ENCODE measurements at places on chromosomes 5 and 9. TPM values are rescaled to one million over a fixed set of nuclear protein-coding genes. Genes with fewer than 3 reads are reported as not detected.

Gene DMRTA1
- total RNA-seq, result 0.50 TPM

Gene PCDHB15
- total RNA-seq, result 0.33 TPM

Gene SLC6A19
- total RNA-seq, result not detected

Gene PTGES2
- 93.1 TPM for total RNA-seq

Gene AJM1
- total RNA-seq, result 2.9 TPM

Gene F2RL1
- total RNA-seq, result 93.5 TPM

Gene CNTNAP3
- 37.5 TPM for total RNA-seq

Gene C9orf152
- total RNA-seq, result not detected

Gene HTR1A
- not detected for total RNA-seq

Gene KIAA1191
- 99.1 TPM for total RNA-seq

Gene SSBP2
- total RNA-seq, result 40.8 TPM

Gene WNT8A
- total RNA-seq, result not detected

DNA sequence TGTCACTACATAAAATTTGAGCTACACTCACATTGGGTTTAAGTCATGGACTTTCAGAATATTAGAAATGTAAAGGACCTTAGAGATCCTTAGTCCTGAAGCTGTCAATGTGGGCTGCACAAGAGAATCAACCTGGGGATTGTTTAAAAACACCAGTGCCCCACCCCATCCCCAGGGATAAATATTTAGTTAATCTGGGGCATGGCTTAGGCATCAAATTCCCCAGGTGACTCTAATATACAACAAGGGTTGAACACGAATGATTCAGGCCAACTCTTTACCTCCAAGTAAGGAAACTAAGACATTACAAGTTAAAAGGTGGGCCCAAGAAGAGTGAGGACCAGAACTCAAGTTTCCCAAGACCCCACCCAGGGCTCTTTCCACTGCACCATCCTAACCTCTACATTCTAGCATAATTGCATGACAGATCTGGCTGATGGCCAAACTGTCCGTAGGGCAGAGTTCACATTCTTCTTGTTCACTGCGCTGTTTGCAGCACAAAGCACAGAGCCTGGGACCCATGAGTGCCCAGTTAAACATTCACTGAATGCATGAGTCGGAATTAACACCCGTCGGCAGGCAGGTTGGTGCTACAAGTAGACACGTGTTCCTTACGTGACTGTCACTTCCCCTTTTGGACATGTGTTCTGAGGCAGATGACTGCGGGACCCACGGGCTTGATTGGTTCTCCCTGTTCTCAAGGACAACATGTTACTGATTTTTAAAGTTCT lies 25.2 kb downstream of the CYFIP2 start:
- DNase-seq, result no peak

GRCh38 chr5:108315829-108316228 lies 66.1 kb downstream of the FBXL17 start:
- peak; percentile 32 for DNase-seq

GRCh38 chr5:11157132-11157531 lies 396.1 kb upstream of the DAP start:
- no peak for DNase-seq

GRCh38 chr9:113772121-113772810 lies 103.8 kb upstream of the ZNF618 start:
- peak; percentile 24 for DNase-seq

DNA sequence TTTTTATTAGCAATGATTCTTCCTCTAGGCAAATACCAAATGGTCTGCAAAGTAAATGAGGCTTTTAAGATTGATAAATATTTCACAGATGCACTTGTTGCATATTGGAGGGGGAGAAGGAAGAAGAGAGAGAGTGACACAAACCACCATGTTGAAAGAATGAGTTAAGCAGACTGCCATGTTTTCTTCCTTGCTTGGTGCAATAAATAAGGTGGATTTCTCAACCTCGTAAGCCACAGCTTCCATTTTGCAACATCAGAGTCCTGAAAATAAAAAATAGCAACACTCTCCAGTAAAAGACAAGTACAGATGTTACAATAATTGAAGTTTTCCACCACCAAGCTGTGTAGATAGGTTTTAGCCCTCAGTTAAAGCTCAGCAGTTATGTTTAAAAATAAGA lies 202.9 kb downstream of the SGCD start:
- no peak for DNase-seq

- DNase-seq, result no peak
Observed at GRCh38 chr9:7320841-7321240, 478.7 kb downstream of the DMAC1 start.

DNA sequence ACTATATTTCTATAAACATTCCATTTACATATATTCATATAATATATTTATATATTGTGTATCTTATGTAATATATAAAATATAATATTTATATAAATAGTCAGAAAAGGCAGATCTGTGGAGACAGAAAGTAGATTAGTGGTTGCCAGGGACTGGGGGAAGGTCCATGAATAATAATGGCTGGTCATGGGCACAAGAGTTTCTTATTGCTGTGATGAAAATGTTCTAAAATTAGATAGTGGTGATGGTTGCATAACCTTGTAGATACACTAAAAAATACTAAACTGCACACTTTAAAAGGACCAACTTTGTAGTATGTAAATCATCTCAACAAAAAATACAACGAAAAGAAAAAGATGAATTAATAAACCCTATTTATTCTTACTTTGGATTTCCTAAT lies 47.3 kb downstream of the NUP155 start:
- no peak for DNase-seq

- no peak for DNase-seq
Observed at GRCh38 chr5:126656401-126657007, 55.8 kb downstream of the PHAX start.

DNA sequence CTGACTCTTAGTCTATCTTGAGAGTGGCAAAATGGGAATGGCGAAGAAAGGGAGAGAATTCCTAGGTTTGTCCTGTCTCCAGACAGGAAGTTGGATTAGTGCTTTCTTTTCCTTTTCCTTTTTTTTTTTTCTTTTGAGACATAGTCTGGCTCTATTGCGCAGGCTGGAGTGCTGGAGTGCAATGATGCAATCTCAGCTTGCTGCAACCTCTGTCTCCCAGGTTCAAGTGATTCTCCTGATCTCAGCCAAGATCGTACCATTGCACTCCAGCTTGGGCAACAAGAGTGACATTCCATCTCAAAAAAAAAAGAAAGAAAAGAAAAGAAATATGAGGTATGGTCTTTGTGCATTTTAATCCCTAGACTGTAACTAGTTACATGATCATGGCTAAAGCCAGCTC lies 12.6 kb upstream of the KIF27 start:
- DNase-seq, result no peak

GRCh38 chr5:51517838-51518237 lies 134.6 kb downstream of the ISL1 start:
- DNase-seq, result no peak

GRCh38 chr5:17358031-17358430 lies 140.0 kb upstream of the TAF11L2 start:
- DNase-seq, result no peak

- DNase-seq, result no peak
Observed at GRCh38 chr5:131206772-131207171, 36.0 kb downstream of the LYRM7 start.

DNA sequence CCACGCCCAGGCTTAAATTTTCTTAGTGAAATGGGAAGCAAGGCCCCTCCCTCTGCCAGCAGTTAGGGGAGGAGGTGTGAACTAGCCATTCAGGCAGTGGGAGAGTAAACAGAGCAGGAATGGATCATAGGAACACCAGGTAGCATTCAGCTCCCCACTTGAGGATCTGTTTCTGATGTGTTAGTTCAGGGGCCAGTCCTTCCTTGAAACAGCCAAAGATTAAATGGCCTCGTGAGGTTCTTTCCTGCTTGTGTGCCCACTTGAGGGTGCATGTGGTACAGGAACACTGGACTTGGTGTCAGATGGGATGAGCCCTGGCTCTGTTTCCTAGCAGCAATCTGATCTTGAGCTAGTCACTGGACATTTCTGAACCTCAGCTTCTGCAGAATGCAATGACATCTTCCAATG lies 21.2 kb downstream of the FAXDC2 start:
- no peak for DNase-seq

DNA sequence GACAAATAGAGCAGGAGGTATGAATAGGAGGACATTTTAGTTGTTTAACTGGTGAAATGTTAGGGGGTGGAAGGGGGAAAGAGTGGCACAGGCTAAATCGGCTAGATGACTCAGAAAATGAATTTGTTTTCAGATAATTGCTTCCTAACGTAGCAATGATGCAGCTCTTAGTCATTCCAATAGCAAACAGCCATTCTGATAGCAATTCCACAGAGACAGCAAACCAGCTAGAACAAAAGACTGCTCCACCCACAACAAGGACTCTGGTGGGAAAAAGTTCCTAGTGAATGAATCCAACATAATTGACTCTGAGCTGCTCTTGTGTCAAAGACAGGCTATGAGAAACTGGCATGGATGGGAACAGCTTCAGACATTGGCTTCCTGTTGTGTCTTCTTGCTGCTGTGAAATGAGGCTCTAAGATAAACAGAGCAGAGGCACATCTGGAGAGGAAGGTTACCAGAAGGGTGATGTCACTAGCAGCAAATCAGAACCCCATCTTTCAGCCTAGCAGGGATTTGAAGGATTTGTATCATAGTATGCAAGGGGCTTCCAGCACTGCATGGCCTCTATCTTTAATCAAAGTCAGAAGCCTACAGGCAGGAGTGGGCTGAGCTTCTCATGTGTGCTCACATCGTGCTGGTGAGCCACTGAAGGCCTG lies 28.1 kb upstream of the F2RL1 start:
- DNase-seq, result peak; percentile 97

DNA sequence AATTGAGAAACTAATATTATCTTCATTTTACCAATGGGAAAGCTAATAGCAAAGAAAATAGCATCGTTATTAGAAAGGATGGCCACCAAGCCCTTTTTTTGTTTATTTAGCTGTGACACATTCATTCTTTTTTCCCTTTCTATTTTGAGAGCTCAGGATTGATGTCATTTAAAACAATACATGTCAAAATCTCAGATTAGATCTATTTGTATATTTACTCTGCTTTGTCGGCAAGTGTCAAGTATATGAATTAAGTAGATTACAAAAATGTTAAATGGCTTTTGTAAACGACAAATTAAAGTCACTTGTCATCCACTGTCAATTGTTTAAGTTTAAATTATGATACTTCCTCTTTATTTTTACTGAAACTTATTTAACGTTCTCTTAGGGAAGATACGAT lies 118.9 kb downstream of the PAM start:
- no peak for DNase-seq

DNA sequence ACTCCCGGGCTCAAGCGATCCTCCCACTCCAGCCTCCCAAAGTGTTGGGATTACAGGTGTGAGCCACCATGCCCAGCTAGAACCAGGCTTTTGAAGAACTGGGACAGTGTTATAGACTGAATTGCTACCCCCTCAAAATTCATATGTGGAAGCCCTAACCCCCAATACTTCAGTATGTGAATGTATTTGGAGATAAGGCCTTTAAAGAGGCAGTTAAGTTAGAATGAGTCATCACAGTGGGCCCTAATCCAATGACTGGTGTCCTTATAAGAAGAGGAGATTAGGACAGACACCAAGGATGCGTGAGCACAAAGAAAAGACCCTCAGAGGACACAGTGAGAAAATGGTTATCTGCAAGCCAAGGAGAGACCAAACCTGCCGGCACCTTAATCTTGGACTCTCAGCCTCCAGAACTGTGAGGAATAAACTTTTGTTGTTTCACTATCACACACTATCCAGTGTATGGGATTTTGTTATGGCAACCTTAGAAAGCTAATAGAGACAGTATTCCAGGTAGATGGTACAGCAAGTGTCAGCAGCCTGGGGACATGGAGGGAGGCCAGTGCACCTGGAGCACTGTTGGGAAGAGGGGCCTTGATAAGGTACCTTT lies 31.4 kb upstream of the ERGIC1 start:
- no peak for DNase-seq

GRCh38 chr5:109411149-109411514 lies 1.4 kb upstream of the PJA2 start:
- DNase-seq, result no peak

GRCh38 chr5:82050955-82051354 lies 79.1 kb downstream of the ATG10 start:
- DNase-seq, result no peak

GRCh38 chr5:13661272-13661671 lies 283.2 kb downstream of the DNAH5 start:
- DNase-seq, result no peak

DNA sequence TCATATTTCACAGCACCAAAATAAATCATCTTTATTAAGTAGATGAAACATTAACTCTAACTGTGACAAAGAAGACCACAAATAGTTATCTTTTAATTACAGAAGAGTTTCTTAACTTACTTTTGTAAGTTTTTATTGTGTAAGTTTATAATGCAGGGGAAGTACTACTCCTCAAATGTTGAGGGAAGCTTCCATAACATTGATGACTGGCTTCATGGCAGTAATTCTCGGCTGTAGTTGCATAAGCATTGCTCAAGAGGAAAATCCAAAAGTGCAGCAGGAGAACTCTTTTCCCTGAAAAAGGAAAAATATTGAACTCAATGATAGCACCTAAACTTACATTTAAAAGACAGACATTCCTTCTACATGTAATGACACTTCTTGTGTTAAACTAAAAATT lies 4.6 kb downstream of the TSLP start:
- no peak for DNase-seq

DNA sequence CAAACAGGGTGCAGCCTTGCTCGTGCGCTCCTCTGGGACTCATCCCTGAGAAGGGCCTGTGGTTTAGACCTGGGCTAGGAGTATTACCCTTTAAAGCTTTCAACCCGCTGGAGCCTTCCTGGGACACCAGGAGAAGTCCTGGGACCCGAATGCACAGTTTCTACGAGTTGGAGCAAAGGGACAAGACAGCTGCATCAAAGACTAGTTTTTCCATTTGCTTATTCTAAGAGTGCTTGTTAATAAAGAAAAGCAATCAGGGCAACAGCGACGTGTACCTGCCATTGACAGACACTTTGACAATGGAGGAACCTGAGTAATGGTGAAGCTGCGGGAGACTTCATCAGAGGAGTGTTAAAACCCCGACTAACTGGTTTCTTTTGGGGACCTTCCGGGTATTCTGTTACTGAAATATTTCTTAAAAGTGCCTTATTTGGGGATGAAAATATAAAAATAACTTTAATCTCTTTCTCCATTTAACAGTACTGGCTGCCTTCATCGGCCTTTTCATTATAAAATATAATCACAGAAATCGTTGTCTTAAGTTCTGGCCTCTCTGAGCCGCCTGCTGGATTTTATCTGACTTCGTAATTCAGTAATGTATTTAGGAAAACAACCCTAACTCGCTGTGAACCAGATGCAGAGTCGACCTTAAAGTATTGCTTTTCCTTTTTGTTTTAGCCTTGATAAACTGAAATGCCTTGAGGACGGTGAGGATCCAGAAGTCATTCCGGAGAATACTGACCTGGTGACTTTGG lies 732 bp downstream of the SNAPC3 start:
- peak; percentile 38 for DNase-seq

Measured in mammary epithelial cell (primary cell).